ENCODE measurements at places on chromosomes 12 and 14.

- DNase-seq, result no peak
Observed at GRCh38 chr12:71046215-71046614, 111.6 kb downstream of the TSPAN8 start.

GRCh38 chr12:128339126-128339520 is 72.2 kb downstream of the TMEM132C start:
- DNase-seq, result no peak

GRCh38 chr14:98234208-98234607 is 1037.8 kb downstream of the BCL11B start:
- no peak for DNase-seq

DNA sequence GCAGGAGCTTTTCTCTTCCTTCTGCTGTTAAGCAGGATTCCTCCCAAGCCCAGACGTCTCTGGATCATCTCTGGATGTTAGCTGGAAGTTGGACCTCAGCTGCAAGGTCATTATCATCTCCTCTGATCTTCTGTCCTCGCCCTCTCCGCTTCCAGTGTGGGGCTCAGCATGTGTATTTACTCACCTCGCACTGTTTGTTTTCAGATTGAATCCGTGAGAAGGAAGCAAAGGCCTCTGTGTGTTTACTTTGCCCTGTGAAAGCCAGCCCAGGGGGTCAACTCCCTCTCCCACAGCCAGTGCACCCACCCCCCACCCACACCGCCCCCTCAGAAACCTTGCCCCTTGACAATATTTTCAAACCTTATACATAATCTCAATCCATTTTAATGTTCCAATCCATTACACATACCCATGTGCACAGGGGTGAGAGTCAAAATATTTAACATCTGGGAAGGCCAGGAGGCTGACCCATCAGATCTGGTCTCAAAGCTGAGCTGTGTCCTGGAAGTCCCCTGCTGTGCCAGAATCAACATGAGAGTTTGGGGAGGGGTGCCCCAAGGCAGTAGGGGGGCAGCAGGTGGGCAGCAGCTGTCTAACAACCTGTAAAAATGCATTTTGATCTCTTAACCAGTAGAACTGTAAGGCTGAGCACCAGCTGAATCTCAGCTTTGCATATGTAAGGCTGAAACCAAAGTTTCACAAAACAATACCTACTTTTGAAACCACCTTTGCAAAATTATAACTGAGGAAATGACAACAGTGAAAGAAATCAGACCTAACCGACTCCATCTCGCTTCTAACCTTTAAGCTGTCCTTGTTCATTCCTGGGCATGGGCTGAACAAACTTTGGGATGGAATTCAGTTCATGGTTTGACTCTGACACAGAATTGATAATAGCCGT is 157.9 kb downstream of the ZNF664 start:
- no peak for DNase-seq

GRCh38 chr12:99087278-99087677 is 442.2 kb downstream of the APAF1 start:
- DNase-seq, result no peak

- no peak for DNase-seq
Observed at GRCh38 chr14:42508209-42508946, 901.7 kb downstream of the LRFN5 start.

GRCh38 chr12:2161473-2161872 is 108.7 kb downstream of the CACNA1C start:
- DNase-seq, result no peak

DNA sequence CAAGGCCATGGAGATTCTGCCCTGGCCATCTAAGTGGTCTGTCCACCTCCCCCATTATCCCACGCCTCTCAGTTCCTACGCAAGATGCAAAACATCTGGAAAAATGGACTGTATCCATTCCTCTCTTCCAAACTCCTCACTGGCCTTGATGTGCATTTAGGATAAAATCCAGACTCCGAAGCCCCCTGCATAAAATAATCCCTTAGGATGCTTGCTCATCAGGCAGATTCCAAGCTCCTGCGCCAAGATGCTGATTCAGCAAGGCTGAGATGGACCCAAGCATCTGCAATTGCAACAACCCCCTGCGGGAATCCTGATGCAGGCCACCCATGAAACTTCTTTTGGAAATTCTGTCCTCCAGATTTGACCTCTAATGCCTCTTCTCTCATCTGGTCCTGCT is 81.6 kb downstream of the SPRING1 start:
- DNase-seq, result no peak

- DNase-seq, result no peak
Observed at GRCh38 chr12:90243211-90243610, 534.6 kb upstream of the ATP2B1 start.

DNA sequence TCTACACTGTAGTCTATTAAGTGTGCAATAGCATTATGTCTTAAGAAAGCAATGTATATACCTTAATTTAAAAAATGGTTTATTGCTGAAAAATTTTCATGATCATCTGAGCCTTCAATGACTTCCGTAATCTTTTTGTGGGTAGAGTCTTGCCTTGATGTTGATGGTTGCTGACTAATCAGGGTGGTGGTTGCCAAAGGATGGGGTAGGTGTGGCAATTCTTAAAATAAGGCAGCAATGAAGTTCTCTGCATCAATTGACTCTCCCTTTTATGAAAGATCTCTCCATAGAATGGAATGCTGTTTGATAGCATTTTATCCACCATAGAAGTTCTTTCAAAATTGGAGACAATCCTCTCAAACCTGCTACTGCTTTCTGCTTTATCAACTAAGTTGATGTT is 41.1 kb downstream of the BBS10 start:
- DNase-seq, result no peak

DNA sequence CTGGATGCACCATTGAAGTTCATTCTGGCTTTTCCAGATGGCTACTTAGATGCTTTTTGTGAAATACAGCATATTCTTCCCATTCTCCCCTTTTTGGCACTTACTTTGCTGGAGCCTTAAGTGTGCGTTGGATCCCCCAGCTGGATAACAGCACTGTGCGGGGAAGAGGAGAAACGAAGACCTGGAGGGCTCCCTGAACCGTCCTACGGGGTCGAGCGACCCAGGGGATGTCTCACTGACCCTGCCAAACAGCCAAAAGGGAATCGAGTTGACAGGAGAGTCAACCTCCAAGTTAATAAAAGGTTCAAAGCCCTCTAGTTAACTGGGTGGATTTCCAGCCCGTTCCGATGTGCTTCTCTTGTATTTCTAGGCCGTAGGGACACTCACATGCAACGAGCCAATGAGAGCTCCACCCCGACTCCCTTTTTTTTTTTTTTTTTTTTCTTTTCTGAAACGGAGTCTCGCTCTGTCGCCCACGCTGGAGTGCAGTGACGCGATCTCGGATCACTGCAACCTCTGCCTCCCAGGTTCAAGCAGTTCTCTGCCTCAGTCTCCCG is 1.0 kb upstream of the CAMKK2 start:
- no peak for DNase-seq

DNA sequence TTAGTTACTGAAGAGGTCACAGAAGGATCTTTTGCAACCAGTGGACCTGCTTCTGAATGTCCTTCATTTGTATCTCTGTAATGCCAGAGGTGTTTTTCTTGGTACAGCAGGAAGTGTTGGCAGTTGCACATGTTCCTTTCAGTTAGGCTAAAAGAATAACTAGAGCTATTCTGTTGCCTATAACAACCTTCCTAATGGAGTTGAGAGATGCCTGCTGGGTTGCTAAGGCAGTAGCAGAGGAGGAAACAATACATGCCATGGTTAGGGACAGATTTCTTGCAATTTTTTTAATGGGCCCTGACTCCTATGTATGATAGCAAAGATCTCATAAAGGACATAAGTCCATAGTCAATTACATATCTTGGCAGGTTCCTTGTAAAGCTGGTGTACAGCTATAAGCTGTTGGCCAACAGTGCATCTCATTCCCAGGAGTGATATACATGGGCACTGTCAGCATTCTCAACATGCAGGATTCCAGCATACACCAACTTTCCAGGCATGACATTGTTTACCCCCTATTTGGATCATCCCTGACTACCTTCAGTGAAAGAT is 556.6 kb downstream of the CCER1 start:
- no peak for DNase-seq

DNA sequence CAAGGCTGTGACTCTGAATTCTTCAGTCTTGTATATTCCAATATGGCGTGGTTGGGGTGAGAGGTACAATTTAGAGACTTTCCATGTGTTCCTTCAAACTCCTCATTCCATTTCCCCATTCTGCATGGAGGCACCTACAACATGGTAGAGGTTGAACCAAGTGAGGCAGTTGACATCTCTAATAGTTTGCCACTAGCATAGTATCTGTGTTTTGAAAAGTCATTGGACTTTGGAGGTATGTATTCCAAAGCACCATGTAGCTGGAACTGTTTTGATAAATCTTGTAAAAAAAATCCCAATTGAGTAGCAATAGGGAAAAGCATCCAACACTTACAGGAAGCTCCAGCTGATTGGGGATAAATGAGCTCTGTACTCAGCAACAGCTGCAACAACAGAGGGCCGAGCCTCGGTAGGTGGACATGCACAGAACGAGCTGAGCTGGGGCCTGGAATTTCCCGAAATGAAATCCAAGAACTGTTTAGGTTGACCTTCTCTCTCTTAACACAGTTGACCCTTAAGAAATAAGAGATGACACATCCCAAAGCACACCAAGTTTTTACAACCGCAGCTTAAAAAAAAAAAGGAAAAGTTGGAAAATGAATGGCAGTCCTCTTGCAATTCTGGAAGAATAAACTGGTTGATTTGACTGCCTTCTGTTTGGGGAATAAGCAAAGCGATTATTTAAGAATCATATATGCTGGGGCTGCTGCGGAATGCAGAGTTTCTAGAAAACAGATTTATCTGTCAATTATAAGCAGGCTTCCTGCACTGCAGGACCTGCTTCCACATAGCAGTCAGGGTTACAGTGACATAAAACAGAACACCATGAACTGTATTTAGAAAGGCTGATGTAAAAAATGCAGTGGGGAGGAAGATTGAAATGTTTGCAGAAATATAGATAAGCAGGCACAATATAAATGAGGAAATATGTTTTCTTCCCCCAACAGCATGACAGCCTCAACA is 194.6 kb upstream of the KRR1 start:
- DNase-seq, result no peak

GRCh38 chr14:89430391-89431236 is 13.6 kb upstream of the FOXN3 start:
- DNase-seq, result no peak

DNA sequence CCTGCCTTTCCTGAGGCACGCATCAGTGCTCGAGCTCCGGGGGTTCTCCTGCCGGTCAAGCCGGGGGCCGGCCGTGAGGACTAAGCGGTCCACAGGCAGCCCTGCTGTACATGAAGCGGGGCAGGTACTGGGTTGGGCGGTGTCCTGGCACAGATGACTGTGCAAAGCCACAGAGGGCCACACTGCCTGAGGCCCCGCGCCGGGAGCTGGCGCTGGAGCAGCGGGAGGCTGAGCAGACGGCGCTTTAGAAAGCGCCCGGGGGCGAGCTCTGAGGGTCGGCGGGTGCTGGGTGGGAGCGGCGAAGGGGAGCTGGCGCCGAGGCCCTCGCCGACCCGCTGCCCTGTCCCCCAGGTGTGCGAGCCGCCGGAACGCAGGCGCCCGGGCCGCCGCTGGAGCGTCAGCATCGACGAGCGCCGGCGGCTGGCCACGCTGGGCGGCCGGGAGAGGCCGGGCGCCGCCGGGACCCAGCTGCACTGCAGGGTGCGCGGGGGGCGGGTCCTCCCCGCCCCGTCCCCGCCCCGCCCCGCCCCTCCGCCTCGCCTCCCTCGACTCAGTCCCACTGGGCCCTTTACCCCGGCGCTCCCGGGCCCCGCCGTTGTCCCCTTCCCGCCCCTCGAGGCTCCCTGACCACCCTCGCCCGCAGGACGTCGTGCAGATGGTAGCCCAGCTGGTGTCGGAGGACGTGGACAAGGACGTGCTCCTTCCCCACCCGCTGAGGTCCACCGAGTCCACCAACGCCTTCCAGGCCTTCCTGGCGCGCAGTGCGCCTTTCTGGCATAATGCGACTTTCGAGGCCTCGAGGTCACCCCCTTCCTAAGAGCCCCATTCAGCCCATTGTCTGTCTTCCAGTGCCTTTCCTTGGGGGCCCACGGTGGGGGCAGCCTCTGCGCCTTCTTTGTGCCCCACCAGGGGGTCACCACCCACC is 8.3 kb upstream of the MTA1 start:
- DNase-seq, result no peak

- DNase-seq, result no peak
Observed at GRCh38 chr12:131399000-131399399, 311.9 kb upstream of the SFSWAP start.

DNA sequence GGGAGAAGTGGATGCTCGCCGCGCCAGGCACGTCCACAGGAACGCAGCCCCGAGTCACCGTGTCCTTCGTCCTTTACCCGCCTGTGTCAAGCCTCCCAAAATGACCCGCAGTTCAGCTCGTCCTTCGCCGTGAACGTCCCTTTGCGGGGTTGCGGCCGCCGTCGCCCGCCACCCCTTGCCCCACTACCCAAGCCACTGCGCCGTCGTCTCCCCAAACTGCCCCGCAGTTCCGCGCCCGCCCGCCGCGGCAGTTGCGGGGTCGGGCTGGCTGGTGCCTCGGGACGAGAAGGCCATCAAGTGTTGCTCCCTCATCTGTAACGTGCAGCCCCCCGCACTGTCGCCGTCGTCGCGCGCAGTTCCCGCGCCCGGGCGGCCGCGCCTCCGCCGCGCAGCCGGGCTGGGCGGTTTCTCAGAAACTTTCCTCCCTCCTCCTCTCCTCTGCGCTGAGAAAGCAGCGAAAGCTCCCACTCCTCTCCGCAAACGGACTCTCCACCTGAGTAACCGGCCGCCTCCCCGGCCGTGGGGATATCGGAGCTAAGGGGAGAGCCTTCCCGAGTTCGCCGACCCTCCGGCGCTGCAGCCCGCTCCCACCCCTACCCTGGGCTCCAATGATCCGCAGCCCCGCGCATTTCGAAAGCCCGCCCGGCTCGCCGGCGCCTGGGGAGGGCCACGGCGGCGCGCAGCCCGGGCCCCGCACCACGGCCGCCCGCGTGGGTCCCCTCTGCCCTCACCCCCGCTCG is 6.7 kb downstream of the CDKN1B start:
- DNase-seq, result no peak

DNA sequence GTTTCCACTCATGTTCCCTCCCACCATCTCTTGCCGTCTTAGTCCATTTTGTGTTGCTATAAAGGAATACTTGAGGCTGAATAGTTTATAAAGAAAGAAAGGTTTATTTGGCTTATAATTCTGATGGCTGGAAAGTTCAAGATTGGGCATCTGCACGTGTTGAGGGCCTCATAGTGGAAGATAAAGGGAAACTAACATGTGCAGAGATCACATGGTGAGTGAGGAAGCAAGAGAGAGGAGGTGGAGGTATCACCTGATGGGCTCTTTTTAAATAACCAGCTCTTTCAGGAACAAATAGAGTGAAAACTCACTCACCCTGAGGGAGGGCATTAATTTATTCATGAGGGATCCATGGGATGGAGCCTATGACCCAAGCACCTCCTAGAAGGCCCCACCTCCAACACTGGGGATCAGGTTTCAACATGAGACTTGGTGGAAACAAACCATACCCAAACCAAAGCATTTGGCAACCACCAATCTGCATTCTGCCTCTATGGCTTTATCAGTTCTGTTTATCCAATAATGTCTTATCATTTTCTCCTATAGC is 29.5 kb downstream of the MYO1H start:
- no peak for DNase-seq

DNA sequence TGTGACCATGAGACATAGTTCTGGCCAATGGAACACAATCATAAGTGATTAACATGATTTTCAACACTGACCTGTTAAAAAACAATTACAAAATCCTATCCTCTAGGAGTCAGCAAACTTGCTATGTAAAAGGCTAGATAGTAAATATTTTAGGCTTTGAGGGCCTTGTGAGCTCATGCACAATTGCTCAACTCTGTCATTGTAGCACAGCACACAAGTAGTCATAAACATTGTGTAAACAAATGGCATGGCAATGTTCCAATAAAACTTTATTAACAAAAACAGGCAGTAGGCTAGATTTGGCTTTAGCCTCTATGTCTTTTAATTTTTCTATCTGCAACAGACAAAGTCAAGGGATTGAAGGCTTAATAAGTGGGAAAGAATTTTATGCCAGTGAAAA is 350.7 kb downstream of the C12orf50 start:
- DNase-seq, result no peak
